Hair follicle dermal papilla cell (primary cell): ENCODE measurements at places on chromosomes 7 and 10. TPM values are rescaled to one million over a fixed set of nuclear protein-coding genes. Genes with fewer than 3 reads are reported as not detected.

The BEND7 gene
- 4.5 and 4.9 TPM in 2 replicates for total RNA-seq

The CACNB2 gene
- 0.73 and 0.97 TPM in 2 replicates for total RNA-seq

The NUPR2 gene
- total RNA-seq, result not detected in 2 replicates

The SPOCK2 gene
- 0.16 and 0.24 TPM in 2 replicates for total RNA-seq

The FFAR4 gene
- not detected in 2 replicates for total RNA-seq

The SMNDC1 gene
- total RNA-seq, result 7.8 and 8.3 TPM in 2 replicates

The CCL26 gene
- total RNA-seq, result 1.3 TPM in 1 of 2 replicates, not detected in the other

The NRF1 gene
- total RNA-seq, result 13.7 and 17.4 TPM in 2 replicates

The IL6 gene
- total RNA-seq, result 20.2 and 32.3 TPM in 2 replicates

The GLRX3 gene
- total RNA-seq, result 40.7 and 46.4 TPM in 2 replicates

The SPDYE9 gene
- total RNA-seq, result not detected in 2 replicates

The GNA12 gene
- 26.4 and 29.2 TPM in 2 replicates for total RNA-seq

The GIMAP1 gene
- total RNA-seq, result 0.16 TPM in 1 of 2 replicates, not detected in the other

The ARHGEF35 gene
- total RNA-seq, result 2.7 and 2.8 TPM in 2 replicates

The C7orf33 gene
- total RNA-seq, result not detected in 2 replicates

The C10orf105 gene
- 1.1 and 1.2 TPM in 2 replicates for total RNA-seq

The IGFBP3 gene
- total RNA-seq, result 38.9 and 89.6 TPM in 2 replicates

The GNGT1 gene
- not detected in 2 replicates for total RNA-seq
